ENCODE measurements at places on chromosomes 11 and 22.

DNA sequence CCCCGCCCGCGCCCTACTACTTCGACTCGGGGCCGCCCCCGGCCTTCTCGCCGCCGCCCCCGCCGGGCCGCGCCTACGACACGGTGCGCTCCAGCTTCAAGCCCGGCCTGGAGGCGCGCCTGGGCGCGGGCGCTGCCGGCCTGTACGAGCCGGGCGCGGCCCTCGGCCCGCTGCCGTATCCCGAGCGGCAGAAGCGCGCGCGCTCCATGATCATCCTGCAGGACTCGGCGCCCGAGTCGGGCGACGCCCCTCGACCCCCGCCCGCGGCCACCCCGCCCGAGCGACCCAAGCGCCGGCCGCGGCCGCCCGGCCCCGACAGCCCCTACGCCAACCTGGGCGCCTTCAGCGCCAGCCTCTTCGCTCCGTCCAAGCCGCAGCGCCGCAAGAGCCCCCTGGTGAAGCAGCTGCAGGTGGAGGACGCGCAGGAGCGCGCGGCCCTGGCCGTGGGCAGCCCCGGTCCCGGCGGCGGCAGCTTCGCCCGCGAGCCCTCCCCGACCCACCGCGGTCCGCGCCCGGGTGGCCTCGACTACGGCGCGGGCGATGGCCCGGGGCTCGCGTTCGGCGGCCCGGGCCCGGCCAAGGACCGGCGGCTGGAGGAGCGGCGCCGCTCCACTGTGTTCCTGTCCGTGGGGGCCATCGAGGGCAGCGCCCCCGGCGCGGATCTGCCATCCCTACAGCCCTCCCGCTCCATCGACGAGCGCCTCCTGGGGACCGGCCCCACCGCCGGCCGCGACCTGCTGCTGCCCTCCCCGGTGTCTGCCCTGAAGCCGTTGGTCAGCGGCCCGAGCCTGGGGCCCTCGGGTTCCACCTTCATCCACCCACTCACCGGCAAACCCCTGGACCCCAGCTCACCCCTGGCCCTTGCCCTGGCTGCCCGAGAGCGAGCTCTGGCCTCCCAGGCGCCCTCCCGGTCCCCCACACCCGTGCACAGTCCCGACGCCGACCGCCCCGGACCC, 17.4 kb upstream of the ACR start:
- DNase-seq = no peak

DNA sequence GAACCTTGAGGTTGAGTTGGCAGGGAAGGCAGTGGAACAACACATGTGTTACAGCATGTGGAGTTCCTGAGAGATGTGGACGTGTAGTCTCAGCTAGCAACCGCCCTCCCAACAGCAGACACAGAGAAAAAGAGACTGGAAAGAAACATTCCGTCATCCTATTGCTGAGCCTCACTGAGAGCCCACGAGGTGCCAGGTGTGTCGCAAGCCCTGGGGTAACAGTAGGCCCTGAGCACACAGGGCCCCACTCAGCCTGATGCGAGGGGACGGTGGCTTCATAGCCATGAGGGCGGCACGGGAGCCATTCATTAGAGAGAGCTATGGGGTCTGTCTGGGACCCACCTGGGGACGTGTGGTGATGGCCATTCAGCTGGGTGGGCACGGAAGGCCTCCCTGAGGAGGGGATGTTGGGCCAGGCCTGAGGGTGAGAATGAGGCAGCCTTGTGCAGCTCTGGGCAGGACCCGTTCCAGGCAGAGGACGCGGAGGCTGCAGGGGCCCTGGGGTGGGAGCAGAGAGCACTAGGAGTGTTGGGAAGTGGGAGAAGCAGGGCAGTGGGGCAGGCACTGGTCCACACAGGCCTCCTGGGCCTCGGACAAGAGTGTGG, 26.2 kb downstream of the MPPED1 start:
- DNase-seq = no peak

DNA sequence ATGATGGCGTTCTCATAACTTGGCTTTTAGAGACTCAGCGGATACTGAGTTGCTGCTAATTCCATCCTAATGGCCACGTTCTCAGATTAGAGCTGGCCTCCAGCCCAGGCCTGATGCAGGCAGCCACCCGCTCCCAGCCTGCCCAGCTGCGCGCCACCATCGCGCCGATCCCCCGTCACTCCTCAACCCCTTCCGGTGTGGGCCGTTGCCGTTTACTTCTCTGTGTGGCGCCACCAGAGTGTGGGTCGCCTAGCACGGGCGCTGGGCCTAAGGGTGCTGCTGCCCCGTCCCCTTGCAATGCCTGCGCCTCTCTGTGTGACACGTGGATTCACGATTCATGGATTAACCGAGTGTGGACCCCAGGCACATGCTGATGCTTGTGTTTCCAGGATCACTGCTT, 1116.0 kb downstream of the BRD1 start:
- no peak for DNase-seq

GRCh38 chr11:72828081-72828567, 13.9 kb downstream of the ATG16L2 start:
- no peak for DNase-seq

GRCh38 chr11:113674397-113674685, 31.8 kb downstream of the TMPRSS5 start:
- no peak for DNase-seq

DNA sequence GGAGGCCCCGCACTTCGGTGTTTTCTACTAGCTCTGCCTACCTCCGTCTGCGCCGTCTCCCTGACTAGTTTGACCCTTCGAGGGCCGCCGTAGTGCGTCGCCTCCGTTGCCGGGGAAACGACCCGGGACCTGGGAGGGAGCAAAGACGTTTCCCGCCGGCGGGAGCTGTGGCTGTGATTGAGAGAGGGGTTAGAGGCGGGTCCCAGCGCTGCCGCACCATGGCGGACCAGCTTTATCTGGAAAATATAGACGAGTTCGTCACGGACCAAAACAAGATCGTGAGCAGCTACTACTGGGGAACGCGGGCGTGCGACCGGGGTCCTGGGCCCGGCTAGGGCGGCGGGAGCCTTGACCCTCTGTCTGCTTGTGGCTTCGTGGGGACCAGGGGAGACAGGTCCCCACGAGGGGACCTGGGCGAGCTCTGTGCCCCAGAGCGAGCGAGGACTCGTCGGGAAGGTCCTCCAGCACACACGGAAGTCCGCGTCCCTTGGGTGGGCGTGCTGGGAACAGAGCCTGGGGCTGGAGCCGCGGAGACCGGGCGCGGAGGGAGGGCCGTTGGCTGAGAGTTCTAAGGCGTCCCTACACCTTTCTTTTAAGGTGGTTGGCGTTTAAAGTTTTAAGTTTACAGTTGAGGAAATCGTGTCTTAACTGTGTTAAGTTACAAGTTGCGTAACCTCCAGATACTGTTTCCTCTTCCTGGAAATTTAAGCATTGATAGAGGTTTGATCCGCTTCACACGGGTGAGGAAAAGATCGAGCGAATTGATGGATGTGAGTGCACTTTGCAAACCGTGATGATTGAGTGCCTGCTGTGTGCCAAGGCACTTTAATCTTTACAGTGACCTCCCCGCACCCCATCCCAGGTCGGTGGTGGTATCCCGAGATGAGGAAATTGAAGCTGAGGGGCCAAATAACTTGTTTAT, at the start of gene POLD3:
TSS of gene POLD3 (plus strand) at position 142 of the 922 bp plus-strand sequence. CDS start at position 219, 77 bp downstream.
- DNase-seq = peak; percentile 97

- no peak for DNase-seq
These were observed 16.8 kb downstream of the DNAL4 start for GRCh38 chr22:38777087-38777671.

DNA sequence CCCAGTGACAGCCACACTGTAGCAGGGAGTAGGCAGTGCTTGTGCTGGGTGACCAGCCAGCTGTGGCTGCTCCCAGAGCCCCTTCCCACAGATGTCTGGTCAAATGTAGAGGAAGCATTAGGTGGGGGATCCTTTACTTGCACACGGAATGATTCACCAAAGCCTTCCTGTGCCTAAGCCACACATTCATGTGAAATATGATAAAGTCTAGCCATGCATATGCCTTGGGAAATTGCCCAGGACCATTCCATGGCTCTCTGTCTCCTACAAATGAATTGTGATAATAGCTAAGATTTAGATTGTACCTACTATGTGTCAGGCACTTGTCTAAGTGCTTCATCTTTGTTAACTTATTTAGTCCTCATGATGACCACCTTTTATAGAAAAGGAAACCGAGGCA, 217.5 kb upstream of the E2F8 start:
- DNase-seq = no peak

- peak; percentile 75 for DNase-seq
These were observed 26.1 kb downstream of the PTPRJ start for GRCh38 chr11:48006301-48006992.

- DNase-seq = no peak
These were observed 21.2 kb upstream of the ISX start for GRCh38 chr22:35044607-35045390.

DNA sequence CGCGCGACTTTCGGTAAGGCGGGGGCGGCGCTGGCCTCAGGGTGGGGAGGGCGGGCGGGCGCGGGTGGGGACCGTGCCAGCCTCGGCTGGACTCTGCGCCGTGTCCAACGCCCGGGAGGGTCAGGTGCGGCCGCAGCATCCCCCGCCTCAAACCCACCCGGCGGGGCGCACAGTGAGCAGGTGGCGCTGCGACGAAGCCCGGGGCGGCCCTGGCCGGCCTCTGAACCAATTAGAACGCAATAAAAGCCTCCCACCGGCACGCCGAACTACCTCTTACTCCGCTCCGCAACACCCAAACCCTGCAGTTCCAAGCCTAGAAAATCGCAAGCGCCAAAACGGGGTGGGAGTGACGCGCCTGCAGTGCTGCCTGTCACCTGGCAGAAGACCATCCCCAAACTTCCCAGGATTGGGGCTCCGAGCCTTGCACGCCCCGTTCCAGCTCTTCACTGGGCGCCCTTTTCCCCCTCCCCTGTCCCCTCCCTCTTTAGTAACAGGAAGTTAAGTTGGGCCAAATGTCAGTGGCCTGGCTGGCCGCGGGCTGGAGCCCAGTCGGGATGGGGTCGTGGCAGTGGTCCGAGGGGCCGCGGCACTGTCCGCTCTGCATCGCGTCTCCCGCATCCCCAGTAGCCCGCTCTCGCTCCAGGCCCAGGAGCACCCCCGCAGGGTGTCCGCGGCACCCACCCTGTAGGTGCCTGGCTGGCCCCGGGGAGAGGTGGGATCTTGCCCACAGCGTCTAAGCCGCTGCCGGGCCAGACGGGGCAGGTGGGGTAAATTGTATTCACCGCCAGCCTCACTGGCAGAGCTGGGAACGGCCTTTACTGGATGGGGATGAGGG, 541 bp downstream of the MICAL2 start:
- peak; percentile 49 for DNase-seq
